ENCODE measurements at places on chromosomes 1 and 21.

DNA sequence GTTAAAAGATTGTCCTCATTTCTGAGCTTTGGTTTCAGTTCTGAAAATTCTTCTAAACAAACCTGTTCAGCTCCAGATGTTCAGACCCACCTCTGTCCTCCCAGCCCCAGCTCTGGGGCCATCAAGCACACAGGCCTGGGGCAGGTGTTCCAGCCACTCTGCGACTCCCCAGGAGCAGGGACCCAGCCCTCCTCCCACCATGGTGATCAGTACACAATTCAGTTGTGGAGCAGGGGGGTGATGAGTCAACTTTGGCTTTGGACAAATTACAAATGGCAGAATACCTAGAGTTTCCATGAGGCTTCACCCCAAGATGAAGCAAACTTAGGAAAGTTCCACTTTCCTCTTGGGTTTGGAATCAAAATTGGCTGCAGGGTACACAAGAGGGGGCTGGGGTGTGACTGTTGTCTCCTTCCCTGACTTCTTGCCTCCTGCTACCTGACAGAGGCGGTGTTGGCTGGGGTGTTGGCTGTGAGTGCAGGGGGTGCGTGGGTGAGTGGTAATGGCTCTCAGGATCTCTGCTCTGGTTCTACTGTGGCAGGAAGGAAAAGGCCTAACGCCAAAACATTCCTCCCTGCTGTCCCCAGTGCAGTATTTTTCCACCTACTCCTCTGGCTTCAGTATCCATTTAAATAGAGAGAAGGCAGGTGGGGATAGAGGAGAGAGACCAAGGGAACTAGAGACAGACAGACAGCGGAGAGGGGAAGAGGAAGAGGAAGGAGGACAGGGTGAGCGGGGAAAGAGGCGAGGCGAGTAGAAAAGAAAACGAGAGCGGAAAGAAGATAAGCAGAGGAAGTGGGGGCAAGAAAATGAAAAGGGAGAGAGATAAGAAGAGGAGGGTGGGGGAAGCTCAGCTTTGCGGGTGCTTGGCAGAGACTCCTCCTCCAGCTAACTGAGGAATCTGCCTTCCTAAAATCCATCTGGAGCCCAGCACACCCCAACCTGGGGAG, 20.6 kb upstream of the LRRN2 start:
- no peak for DNase-seq

- no peak for DNase-seq
Observed at GRCh38 chr1:66271216-66271903, 262.6 kb upstream of the SGIP1 start.

DNA sequence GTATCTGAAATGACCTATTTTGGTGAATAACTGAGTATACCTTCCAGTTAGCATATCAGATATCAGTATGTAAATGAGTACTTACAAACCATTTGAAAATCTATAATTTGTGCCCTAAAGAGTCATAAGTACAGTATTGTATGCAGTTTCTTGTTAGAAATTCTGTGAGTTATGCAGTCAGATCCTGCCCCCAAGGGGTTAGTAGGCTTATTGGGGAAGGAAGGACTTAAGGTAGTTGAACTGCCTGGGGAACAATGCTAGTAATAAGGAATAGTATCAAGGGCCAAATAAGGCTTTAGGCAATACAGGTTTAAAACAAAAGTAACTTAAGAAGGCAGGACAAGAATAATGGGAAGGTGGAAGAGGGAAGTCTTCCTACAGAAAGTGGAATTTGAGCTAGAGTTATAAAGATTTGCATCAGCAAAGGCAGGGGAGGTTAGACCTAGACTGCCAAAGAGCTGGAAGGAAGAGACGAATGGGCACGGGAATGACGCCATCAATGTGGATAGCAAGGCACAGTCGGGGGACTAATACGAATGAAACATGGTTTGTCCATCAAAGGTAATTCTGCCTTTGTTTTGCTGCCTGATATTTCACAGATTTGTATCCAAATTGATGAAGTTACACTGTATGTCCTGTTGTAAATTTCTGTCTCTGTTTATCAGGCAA, 182.9 kb upstream of the DPYD start:
- no peak for DNase-seq

- DNase-seq: no peak
Observed at GRCh38 chr1:66729119-66729518, 23.1 kb upstream of the DYNLT5 start.

DNA sequence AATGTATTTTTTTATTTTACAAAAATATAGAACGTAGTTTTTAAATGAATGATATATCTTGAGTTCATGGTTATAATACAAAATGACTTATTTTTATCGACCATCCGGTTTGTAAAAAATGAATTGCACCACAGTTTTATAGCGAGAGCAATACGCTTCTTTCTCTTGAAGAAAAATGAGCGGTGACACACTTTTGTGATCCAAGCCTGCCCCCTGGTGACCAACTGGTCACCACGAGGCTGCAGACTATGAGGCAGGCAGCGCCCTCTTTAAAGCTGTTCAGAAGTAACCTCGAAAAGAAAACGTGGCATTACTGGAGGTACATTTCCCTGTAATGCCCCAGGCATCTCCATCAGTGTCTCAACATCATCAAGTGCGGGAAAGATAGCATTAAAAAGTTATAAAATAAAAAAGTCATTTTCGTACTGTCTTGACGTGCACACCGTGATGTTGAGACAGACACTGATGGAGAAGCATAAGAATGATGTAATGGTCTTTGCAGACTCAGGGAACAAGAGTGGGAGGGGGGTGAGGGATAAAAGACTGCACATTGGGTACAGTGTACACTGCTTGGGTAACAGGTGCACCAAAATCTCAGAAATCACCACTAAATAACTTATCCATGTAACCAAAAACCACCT, 734.2 kb upstream of the ADAMTS5 start:
- DNase-seq: peak; percentile 52

GRCh38 chr1:245750261-245750660, 595.5 kb downstream of the KIF26B start:
- no peak for DNase-seq

GRCh38 chr1:43773821-43774220, 66.5 kb downstream of the ST3GAL3 start:
- no peak for DNase-seq

GRCh38 chr1:14263225-14263624, 335.3 kb upstream of the KAZN start:
- DNase-seq: no peak

DNA sequence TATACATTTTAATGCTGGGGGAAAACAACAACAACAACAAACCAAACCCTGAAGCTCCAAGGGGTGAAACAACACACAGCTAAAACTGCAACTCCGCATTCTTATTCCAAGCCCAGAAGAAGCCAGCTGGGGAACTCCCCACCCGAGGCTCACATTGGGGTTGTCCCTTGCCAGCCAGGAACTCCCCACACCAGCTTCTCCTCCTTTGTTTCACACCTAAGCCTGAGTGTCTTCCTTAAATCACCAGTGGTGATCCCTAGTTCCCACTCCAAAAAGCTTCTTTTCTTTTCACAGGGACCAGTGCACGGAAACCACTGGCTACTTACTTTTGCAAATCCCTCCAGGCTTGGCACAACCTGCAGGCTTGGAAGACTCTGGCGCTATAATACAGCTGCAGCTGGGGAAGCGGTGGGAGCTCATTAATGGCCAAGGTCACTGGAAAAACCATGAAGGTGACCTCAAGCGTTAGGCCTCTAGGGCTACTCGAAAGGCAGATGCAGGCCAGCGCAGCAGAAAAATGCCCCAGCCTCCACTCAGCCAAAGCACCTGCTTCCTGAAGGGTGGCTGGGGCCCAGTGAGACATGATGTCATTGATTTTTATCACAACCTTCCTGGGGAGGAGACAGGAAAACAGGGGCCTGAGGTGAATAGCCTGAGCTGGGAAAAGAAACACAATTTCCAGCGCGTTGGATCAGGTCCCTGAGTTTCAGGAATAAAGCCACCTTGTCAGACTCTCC, 40.1 kb downstream of the TLR5 start:
- peak; percentile 53 for DNase-seq

DNA sequence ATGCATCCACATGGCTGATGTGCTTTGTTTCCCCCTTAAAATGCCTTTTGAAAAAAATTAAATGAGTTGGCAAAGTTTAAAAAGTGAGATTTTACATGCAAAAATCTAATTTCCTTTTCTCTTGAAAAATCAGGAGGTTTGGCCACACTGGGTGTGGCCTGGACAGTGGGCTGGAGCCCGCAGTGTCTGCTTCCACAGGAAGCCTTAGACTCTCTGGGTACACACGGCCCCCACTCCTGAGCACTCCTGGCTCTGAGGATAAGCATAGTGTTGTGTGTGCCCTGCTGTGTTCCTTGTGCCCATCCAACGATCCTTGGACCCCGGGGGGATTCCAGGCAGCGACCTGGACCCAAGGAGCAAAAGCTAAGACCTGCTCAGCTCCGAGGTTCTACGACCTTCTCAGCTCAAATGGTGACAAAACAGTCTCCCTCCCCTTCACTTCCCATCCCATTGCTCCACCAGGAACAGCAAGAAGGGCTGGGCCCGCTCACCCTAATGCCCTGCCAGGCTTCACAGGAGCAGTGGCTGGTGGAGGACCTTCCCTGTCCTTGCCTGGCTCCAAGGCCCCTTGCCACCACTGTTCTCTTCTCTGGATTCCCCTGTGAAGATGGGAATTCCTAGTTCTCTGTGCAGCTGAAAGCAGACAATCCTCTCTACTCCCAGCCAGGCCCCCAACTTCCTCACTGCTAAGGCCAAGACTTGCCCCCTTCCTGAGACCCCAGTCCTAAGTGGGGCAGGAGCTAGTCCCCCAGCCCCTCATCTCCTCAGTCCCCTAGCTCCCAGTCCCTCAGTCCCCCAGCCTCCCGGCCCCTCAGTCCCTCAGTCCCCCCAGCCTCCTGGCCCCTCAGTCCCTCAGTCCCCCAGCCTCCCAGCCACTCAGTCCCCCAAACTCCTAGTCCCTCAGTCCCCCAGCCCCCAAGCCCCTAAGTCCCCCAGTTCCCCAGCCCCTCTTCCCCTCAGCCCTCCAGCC, 395.8 kb downstream of the PTPRU start:
- DNase-seq: no peak

DNA sequence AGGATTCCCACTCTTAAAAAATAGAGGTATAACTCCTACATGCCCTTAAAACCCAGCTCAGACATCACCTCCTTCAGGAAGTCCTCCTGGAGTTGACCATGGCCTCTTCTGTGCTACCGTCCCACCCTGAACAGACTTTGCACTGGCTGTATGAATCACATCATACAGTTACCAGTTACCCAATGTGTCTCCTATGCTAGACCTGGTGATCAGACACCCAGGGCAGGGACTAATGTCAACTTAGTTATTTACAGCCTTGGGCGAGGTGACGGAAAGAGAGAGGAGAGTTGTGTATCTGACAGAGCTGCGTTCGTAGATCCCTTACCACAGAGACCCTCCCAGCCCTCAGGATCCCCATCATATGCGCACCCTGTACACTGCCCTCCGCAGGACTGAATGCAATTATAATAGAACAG, 72.7 kb downstream of the SLC66A1 start:
- DNase-seq: no peak

DNA sequence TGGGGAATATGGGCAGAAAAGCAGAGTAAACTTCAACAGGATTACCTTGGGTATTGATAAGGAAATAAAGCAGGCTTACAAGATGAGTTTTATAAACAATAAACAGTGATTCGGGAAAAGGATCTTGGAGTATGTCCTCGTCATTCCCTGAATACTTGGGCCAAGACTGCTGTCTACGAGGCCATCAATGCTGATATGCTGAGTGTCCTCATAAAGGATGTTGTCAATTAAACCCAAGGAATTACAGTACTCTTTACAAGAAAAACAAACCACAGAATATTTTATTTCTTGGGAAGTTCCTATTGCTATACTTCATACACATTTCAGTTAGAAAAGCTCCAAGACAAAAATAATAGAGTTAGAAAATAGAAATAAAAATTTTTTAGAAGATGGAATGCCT, 34.9 kb downstream of the ATP1B1 start:
- no peak for DNase-seq

DNA sequence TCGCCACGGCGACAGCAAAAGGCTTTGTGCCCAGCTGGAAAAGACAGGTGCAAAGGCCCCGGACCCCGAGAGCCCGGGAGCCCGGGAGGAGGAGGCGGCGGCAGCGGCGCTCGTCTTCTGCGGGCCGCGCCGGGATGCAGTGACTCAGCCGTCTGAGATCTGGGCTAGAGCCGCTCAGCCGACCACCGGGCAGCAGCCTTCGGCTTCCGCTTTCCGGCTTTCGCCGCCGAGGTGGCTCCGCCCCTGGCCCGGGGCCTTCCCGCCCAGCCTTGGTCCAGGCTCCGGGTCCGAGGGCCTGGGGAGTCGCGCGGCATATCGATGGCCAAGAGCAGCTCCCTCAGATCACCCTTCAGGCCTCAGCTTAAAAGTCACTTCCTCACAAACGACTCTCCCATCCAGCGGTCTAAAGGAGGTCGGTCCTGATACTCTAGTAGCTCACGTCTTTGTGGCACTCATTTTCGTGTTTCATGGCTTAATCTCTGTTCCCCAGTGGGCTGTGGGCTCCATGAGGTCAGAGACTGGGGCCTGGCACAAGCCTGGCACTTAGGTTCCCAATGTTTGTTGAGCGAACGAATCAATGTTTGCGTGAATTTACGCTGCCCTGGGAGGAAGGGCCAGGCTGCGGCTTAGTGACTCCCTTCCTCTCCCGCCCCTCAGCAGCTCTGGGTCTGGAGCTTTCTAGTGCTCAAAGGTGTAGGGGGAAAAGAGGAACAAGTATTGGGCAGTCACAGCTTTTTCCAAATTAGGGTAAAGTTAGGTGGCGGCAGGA, at the start of gene PHTF1:
Gene PHTF1, minus strand, starts transcription at position 154 of the 769 bp plus-strand sequence. CDS start 783 bp downstream, outside the sequence.
- peak; percentile 84 for DNase-seq

GRCh38 chr1:67350783-67351182, 43.1 kb downstream of the IL12RB2 start:
- DNase-seq: no peak

DNA sequence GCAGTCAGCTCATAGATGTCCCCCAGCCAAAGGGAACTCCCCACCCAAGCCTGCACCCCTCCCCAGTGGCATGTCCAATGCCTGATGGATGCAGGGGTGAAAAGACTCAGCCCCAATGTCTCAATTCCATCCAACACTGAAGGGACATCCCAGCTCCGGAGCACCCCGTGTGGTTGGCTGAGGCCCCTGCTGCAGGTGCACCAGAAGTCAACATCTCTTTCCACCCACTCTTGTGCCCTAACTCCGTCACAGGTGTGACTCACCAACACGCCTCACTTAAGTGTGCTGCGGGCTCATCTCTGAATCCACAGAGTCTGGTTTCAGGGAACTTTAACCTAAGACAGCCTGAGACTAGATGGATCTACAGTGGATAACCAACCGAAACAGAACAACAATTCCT, 40.9 kb upstream of the ZBTB18 start:
- DNase-seq: no peak

DNA sequence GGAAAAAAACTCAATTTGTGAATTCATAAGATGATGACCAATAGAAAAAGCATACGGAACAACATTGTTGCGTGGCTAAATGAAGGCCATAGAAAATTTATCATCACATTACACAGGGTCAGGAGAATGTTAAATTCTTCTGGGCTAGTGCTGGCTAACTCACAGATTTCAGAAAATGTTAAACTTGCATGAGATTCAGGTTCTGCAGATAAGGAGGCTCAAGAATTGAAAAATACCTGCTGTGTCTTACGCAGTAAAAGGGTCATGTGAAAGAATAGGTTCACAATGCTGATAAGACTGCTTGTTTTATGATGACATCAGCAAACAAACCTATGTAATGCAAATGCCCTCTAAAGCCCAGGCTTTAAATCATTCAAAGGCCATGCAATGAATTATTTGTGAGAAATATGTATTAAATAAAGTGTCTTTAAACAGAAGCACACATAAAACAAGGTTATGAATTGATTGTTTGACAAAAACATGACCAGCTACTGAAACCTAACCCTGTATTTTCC, 378.8 kb downstream of the USP25 start:
- DNase-seq: no peak

Measured in NCI-H1092 treated with DMSO at 0.1 percent for 48 hours (cell line).